ENCODE measurements at places on chromosomes 6 and 20.

DNA sequence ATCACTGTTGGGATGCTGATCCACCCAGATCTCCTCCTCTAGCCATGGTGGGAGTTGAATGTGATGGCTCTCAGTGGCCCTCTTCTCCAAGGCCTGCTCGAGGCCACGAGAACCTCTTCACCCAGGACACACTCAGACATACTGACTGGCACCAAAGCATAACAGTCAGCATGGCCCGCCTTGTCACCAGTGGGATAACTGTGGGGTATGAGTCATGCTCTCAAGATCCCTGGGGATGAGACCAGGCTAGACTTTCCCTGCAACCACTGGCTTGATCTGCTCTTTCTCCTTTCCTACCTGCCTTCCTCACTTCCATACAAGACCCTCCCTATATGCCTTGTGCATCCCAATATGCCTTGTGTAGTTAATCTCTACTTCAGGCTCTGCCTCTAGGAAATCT lies 66.8 kb downstream of the RIN2 start:
- no peak for ATAC-seq

DNA sequence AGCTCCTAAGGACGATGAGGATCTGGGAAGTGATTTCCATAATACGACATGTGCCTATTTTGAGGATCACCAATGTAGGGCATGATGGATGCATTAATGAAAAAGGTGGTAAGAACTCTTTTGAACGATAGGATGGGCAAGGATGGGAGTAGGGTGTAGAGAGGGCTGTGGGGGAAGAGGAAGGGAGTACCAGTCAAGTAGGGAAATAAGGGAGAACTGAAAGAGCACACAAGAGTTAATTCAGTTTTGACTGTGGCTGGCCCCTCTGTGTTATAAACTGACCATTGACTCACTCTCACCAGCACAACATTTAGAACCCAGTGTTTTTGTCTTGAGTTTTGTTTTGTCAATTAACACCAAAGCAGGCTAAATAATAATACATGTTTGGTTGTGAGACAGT lies 33.0 kb downstream of the SLC35D3 start:
- ATAC-seq = no peak

GRCh38 chr20:42846784-42847490 lies 342.8 kb downstream of the PTPRT start:
- ATAC-seq = no peak

DNA sequence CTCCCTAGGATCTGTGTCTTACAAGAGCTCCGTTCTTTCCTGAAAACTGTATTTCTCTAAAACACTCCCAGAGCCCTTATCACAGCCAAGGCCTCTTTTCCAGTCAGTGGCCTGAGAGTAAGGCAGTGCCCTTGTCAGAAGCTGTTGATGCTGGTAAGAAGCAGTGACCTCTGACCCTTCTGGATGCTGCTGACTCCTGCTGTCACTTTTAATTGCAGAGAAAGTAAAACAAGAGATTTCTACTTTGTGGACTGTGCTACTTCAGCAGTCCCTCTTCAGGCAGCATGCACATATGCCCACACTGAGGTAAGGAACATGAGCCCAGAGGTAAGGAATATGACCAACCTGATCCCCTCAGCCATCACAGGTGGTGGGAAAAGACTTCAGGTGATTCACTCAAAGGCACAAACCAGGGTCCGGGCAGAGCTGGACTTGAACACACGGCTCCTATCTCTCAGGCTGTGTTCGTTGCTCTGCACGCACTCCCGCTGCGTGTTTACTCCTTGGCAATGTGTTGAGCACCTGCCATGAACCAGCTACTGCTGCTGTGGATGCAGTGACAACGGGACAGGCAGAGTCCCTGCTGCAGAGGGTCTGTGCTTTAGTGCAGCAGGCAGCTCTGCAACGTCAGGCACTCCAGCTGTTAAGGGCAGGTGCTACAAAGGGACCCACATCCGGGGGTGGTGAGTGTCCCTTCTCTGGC lies 201.9 kb upstream of the CST7 start:
- ATAC-seq = no peak

DNA sequence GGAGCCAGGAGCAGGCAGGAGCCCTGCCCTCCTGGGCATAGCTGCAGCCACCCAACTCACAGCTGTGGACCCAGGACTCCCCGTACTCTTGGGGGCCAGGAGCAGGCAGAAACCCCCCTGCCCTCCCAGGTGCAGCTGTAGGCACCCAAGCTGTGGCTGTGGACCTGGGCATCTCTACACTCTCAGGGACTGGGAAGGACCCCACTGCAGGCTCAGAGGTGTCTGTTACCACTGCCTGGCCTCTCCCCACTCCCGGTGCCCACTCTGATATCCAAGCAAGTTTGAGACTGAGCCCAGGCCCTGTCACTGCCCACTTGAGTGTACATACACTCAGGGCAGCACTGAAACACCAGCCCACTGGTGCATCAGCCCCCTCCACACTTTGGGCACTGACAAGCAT lies 193.5 kb upstream of the MANEA start:
- no peak for ATAC-seq

DNA sequence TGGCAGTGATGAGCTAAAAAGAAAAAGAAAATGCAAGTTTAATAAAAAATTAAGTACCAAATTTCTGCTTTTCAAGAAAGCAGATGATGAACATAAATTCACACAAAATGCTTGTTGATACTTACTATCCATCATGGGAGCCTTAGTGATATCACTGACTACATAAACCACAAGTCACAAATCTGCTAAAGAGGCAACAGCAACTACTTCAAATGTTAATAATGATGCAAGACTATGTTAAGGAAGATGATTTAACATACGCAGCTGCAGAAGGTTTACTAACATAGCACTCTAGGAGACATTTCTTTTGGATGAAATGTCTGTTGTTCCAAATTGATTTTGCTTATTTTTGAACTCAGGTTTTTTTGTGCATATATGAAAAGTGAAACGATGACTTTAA lies 18.6 kb downstream of the FYN start:
- ATAC-seq = no peak

- peak; percentile 9 for ATAC-seq
Measured at GRCh38 chr20:8385247-8385646, 253.2 kb downstream of the PLCB1 start.

- ATAC-seq = peak; percentile 95
Measured at GRCh38 chr6:148250975-148251685, 91.5 kb upstream of the SASH1 start.

DNA sequence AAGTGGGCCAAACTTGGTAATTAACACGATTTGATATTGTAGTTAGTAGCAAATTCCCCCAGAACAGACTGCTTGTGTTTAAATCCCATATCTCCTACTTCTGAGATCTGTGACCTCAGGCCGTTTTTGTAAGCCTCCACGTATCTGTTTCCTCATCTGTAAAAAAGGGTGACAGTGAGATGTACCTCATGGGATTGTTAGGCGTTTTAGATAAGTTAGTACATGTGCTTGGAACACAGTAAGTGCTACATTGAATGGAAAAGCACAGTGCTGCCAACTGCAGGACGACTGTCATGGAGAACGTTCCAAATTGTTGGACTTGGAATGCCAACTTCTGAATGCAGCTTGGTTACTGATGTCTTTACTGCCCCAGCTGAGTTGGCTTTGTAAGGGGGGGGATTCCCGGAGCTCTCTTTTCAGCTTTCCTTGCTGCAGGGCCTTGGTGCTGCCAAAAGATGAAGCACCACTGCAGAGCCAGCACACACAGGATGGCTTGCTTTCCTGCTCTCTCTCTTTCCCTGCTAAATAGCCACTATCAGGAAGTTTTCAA lies 108.6 kb downstream of the OPN5 start:
- ATAC-seq = no peak

- ATAC-seq = no peak
Measured at GRCh38 chr6:56890066-56890465, 64.8 kb upstream of the BEND6 start.

DNA sequence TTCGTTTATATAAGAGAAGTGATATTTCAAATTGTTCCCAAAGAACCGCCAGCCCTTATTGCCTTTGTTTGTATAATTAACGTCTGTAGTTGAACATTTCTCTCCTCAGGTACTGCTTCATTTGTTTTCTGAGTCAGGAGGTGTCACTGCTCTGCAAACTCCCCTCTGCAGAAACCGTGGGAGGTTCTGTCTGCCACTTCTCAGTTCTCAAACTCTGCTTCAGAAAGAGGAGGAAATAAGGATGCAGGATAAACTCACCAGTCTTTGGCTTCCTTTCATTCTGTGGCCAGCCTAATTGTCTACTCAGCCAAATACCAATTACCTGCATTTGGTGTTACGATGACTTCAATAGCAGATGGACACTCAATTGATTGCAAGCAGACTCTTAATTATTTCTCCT lies 149.8 kb downstream of the PAK5 start:
- ATAC-seq = no peak

DNA sequence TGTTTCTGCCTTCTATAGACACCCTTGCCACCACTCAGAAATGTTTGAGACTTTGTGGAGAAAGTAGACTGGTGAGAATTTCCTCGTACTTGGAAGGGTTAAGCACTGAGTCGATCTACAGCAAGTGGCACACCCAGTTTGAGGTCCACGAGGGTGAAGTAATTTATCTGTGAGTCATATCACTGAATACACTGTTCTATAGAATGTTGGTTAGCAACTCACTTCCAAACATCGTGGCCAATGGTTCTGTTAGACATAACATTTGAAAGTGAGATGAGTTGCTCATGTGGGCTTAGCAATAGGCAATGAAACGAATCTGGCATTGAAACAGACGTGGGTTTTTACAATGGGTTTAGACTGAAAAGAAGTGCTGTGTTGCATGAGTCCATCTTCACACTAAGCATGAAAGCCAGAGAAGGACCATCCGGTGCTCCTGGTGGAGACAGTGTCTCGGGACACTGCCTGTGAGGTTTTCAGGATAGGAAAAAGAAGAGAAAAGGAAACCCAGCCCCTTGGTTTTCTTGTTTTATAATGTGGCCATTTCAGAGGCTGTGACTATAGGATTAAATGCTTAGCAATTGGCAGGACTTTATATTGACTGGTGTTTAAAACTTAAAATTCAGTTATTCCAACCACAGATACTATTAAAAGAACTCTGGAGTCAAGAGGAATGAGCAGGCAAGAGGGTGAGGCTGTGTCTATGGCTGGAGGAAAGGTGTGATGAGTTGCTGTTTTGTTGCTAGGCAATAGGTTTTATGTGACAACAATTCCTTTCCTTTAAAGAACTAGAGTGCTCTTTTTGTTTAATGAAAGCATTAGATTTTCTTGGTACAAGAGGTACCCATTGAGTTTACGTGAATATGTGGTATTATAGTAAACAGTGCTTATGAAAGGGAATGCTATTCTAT lies 31.0 kb upstream of the EZR start:
- ATAC-seq = peak; percentile 84

DNA sequence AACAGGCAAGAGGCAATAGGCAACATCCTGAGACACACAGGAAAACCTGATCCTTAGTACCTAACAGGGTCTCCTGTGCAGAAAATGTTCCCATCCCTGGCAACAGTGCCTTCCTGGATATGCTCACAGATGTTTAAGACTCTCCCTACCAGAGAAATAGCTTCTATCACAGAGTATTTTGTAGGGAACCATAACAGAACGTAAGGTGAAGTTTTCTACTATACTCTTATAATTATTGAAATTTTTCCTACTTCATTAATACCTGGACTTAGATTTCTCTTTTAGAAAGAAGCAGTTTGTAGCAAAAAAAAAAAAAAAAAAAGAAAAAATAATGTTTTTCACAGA lies 33.5 kb upstream of the LGSN start:
- ATAC-seq = no peak

- ATAC-seq = no peak
Measured at GRCh38 chr6:11275598-11275997, 43.1 kb upstream of the NEDD9 start.
